D721Med (cell line): ENCODE measurements at places on chromosomes 5 and 9.
A peak's percentile ranks its signal among the peaks of the same experiment; 100 is the strongest.

DNA sequence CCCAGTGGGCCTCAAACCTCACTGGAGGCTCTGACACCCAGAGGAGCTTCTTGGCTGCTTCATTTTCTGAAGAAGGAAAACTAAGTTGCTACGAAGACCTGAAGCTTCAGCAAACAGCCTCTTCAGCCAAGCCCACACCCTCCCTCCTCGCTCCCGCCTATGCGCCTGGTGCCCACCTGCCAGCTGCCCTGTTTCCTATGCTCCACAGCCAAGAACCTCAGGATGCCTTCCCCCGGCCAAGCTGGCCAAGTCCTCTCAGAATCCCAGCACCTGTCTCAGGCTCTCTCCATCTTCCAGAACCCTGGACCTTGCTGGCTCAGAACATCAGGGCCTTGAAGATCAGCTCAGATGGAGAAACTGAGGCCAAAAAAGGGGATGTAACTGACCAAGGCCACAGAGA, 60.4 kb downstream of the STK10 start:
- no peak for DNase-seq

- no peak for DNase-seq
These were observed 255.8 kb downstream of the ROR2 start for GRCh38 chr9:91694081-91694870.

DNA sequence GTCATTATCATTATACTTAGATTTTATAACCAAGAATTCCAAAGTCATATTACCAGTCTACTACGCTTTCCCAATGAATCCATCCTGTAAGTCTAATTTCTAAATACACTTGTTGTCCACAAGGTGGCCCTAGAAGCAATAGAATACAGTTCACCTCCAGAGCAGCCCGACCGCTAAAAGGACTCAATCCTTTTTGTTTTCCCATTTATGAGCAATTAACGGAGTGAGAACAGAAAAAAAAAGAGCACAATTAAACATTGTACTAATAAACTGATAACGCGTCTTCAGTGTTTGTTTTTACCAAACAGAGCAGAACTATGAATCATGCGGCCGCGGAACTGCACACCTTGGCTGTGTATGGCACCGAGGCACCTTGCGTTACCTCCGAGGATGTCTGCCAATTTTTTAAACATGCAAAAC, 160.7 kb upstream of the DAPK1 start:
- peak; percentile 29 for DNase-seq

DNA sequence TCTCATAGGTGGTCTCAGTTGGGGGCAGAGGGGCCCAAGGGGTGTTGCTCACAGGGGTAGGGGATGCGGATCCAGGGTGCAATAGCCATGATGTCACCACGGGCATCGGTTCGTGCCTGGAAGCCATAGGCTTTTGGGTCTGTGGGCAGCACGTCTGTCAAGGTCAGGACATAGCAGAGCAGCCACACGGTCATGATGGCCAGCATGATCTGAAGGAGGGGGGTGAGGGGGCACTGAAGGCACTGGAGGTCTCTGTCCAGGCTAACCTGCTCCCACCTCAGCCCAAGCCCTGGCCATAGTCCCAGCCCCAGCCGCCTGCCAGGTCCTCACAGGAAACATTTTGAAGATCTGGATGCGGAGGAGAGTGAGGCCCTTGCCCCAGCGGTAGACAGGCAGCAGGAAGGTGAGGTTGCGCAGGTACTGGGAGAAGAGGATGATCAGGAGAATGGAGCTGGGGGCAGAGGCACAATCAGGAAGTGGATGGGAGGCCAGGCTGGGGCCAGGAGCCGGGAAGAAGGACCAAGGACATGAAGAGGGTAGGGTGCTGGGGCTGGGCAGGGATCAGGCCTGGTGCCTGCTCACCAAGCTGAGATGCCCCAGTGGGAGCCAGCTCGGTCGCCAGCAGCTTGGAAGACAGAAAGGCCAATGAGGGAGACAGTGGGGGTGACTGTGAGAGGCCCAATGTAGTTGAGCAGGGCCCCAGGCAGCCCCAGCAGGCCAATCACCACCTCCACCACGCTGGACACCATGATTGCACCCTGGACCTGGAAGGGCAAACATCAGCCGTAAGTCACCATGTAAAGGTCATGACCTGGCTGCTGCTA, 3.3 kb downstream of the SLC23A1 start:
- DNase-seq: peak; percentile 11

- DNase-seq: no peak
These were observed 78.3 kb downstream of the PARP8 start for GRCh38 chr5:50744776-50745175.

GRCh38 chr5:19058216-19058615, 929.8 kb downstream of the CDH18 start:
- DNase-seq: no peak

GRCh38 chr5:56154732-56155484, 78.2 kb downstream of the ANKRD55 start:
- no peak for DNase-seq

- no peak for DNase-seq
These were observed 102.3 kb upstream of the CCDC112 start for GRCh38 chr5:115398719-115399118.

- DNase-seq: no peak
These were observed 258.6 kb downstream of the FANCC start for GRCh38 chr9:95058795-95059386.

DNA sequence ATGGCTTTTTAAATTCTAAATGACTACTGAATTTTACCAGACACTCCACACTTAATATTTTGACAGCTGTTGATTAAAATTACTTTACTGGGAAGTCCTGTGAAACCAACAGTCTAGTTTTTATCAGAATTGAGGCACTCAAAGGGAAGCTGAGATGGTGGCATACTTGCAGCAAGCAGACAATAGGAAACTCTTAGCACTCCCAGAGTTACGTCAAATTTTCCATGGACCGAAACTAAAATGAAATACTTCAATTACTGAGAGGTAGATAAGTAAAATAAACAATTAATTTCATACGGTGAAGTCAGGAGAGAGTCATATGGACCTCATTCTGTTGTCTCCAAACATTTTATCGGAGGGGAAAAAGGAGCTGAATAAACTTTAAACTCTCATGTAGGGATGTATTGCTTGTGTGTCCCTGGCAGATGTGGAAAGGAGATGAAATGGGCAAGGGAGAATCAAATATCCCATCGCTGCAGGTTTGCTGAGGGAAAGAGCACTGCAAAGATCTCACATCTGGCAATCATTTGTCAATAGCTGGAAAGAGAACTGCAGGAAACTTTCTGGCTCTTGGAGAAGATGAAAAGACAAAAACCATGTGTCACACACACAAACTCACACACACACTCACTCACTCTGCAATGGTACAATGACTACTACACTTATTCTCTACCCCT, 189.4 kb downstream of the BNC2 start:
- DNase-seq: no peak

- DNase-seq: peak; percentile 83
These were observed 22.6 kb downstream of the ASS1 start for GRCh38 chr9:130467316-130467715.

DNA sequence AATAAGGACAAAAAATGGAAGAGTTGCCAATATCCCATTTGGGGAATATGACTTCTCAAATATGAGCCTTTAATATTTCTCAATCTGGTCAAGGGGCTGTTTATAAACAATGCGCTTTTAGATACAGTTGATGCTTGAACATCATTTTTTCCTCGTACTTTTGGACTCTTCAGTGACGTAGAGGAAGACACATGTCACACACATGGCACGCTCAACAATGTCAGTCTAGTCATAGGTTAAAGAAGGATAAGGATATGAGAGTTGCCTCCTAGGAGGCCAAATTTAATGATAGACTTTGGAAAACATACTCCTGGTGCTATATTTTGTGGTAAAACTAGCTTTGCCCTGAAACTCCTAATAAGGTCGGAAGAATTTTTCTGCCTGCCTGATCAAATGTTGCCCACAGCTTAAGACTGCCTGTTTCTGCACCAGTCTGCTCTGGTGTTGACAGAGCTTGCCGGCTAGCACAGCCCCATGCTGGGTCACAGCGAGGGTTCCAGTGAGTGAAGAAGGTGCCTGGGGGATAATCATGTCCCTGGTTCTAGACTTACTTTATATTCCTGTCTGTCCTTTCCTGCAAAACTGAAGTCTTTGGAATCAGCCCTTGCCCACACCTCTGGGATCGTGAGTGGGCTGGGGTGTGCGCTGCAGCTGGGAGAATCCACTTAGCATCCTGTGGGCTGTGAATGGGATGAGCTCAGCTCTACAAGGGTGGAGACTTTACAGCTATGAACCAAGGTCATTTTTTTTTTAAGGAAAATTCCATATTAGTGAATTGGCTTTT, 230.8 kb upstream of the IRX4 start:
- no peak for DNase-seq

DNA sequence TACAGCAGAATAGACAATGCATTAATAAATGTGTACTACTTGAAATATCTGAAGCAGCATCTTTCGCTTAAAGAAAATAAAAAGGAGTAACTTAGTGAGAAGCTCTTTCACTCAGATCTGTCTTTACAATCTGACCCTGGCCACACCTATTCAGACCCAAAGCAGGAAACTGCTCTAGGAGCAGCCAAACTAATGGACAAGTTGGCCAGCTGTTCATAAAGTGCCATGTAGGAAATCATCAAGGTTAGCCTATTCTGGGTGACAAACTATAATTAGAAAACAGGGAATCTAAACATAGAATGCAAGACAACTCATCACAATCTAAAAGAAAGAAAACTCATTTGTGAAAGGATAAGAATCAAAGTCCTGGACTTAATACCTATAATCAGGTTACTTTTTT, 101.3 kb downstream of the AGTPBP1 start:
- no peak for DNase-seq

GRCh38 chr5:134968055-134968454, 348 bp downstream of the CATSPER3 start:
- no peak for DNase-seq

GRCh38 chr9:122107291-122107805, 14.2 kb upstream of the TTLL11 start:
- DNase-seq: no peak

DNA sequence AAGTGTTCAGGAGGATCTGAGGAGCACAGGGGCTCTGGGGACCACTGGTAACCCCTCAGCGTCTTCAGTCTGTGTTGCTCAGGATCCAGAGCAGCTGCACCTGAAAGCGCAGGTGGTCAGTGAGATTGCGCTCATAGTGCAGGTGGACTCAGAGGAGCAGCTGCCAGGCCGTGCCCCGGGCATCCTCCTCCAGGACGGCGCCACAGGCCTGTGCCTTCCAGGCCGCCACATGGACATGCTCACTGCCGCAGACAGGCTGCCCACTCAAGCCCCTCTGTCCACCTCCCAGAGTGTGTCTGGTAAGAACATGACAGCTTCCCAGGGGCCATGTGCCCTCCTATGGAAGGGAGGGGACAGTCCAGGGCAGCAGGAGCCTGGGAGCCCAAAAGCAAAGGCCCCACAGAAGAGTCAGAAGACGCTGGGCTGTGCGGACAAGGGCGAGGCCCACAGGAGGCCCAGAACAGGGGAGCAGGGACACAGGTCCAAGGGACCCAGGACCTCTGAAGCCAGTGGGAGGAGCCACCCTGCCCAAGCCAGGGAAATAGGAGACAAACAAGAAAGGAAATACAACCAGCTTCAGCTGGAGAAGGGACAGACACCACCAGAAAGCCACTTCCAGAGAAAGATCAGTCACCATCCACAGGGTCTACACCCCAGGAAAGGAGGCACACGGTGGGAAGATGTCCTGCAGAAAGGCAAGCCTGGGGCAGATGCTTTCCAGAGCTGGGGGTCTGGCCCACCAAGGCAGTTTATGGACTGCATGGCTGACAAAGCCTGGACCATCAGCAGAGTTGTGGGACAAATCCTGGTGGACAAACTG, 5.2 kb downstream of the SPATA31E1 start:
- DNase-seq: no peak
